AG04450 (cell line): ENCODE measurements at places on chromosomes 6 and 20.

- DNase-seq: no peak
These were observed 562.3 kb upstream of the BTBD3 start for GRCh38 chr20:11355345-11355744.

GRCh38 chr6:169838346-169839028, 87.1 kb downstream of the ERMARD start:
- no peak for DNase-seq

GRCh38 chr20:43238833-43239232, 49.1 kb upstream of the PTPRT start:
- DNase-seq: no peak

DNA sequence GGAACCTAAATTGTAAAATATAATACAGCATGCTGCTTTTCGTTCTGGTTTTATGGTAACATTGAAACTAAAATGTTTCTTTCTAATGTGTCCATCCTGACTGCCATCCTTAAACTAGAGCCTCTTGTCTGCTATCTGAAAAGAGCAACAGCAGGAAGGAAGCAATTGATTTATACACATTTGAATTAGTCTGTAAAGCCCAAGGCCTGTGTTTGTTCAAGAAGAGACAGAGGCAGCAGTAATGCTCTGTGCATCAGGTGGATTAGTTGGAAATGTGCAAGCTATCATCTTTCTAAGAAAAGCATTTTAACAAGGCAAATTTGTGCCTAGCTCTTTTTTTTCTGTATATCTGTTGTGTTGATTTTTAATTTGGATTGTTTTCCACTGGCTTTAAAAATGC, 128.6 kb downstream of the SCAF8 start:
- DNase-seq: no peak

DNA sequence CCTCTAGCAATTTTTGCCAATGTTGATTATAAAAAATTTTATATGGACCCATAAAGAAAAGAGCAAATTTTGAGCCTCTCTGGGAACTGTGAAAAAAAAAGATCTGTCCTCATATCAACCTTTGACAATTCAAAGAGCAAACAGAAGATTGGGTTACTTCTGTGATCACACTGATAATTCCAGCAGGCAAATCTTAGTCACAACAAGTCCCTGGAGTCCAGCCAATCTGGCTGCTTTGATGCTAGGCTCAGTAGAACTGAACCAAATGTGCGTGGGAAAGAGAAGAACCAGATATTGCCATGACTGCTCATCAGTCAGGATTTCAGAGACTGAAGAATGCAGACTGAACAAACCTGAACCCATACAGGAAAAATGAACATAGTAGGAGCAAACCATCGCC, 438.4 kb upstream of the FLRT3 start:
- DNase-seq: no peak

GRCh38 chr20:46354207-46354555, 45.9 kb upstream of the CDH22 start:
- DNase-seq: no peak

DNA sequence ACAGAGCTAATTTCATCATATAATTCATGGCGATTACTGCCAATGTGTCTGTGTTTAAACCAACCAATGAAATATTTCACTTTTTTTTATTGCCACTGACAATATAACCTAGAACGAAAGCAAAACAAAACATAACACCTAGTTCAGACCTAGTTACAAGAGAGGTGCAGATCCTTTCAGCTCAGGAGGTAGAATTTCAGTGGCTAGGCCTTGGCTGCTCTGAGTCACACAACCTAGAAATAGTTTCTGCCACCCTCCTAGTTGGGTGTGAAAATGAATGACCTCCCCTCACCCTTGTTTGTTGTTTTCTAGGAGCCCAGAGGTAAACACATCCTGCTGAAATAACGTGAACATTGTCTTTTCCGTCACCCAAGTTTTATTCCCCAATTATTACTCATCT, 356.3 kb downstream of the HTR1B start:
- DNase-seq: no peak

DNA sequence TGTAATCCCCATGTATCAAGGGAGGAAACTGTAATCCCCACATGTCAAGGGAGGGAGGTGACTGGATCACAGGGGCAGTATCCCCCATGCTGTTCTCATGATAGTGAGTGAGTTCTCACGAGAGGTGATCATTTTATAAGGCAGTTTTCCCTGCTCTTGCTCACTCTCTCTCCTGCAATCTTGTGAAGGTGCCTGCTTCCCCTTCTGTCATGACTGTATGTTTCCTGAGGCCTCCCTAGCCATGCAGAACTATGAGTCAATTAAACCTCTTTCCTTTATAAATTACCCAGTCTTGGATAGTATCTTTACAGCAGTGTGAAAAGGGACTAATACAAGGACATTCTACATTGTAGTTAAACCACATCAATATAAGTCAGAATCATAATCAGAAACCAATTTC, 112.4 kb downstream of the BTBD9 start:
- no peak for DNase-seq

DNA sequence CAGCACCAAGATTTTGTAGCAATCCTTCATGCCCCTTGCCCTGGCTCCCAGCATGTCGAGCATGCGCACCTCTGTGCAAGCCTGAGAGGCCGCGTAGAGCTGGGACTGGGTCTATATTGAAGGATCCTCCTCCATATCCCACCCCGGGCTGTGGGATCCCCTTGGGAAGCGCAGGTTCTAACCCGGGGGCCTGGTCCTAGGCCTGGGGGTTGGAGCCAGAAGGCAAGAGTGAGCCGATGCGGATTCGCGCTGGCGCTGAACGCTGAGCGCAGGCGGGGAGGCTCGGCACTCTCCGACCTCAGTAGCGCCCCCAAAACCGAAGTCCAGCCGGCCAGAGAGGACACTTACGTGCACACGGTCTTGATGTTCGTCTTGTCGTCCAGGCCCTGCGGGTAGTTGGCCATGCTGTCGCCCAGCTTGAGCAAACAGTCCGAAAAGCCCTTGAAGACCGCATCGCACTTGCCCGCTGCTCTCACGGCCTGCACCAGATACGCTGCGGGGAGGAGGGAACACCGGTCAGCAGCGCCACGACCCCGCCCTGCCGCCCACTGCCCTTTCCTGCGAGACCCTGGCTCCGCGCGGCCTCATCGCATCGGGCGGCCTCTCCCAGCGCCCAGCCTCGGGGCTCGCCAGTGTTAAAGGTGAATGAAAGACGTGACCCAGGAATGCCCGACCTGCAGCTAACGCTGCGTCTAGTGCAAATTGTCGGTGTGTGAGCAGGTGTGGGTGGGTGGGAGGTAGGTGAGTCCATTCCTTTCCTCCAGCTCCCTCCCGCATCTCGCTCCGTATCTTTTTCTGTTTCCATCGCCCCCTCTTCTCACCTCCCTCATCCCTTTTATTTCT, 4.5 kb downstream of the NRN1 start:
- no peak for DNase-seq

GRCh38 chr6:2744209-2744771, 6.4 kb downstream of the MYLK4 start:
- DNase-seq: no peak

DNA sequence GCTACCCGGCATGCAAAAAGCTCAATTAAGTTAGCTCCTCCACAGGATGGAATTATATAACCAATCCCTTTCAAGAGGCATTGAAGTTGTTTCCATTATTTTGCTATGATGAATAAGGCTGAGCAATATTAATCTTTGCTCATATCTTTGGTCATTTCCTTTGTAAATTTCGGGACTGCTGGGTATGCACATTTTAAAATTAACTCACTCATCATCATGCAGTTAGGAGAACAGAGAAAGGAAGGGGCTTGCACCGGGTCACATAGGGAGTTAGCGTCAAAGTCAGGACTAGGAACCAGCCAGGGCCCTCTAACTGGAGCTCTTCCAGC, 430 bp upstream of the FAM110A start:
- no peak for DNase-seq

GRCh38 chr20:57374931-57375651, 16.1 kb upstream of the RBM38 start:
- DNase-seq: no peak

GRCh38 chr6:16286151-16286522, 47.8 kb downstream of the GMPR start:
- no peak for DNase-seq

- no peak for DNase-seq
These were observed 400.6 kb downstream of the ESR1 start for GRCh38 chr6:152207915-152208714.

DNA sequence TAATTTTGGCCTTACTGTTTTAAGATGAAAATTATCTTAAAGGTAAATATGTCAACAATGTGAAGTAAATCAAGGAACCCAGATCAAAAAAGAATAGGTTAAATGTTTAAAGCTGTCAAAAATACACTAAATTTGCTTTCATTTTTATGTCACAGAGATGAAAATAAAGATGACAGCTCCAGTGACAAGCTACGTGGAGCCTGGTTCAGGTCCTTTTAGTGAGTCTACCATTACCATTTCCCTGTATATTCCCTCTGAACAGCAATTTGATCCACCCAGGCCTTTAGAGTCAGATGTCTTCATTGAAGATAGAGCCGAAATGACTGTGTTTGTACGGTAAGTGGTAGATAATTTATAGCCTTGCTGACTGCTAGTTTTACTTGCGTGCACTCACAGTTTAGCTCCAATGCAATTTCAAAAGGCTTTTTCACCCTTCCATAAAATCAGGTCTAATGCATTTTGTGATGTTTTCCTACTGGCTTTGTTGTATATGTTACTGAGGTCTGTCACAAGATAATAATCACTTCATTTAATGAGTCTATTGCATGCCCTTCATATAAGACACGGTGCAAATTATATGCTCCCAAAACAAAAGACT, 1.9 kb downstream of the HEBP2 start:
- DNase-seq: no peak

DNA sequence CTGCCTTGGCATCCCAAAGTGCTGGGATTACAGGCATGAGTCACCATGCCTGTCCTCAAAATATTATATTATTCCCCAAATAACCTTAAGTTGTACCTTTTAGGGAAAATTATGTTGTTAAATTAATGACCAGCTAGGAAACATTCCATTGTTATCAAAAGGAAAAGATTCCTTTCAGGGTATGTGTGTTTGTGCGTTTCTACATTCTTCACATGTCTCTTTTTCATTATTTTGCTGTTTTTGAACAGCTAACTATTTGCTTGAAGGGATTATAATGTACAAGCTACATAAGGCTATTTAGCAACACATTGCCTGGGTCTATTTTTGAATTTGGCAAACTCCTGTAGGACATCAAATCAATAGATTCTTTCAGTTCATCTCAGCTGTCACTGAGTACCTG, 57.1 kb downstream of the GJA1 start:
- no peak for DNase-seq

GRCh38 chr6:51271615-51272014, 452.9 kb downstream of the TFAP2B start:
- no peak for DNase-seq

DNA sequence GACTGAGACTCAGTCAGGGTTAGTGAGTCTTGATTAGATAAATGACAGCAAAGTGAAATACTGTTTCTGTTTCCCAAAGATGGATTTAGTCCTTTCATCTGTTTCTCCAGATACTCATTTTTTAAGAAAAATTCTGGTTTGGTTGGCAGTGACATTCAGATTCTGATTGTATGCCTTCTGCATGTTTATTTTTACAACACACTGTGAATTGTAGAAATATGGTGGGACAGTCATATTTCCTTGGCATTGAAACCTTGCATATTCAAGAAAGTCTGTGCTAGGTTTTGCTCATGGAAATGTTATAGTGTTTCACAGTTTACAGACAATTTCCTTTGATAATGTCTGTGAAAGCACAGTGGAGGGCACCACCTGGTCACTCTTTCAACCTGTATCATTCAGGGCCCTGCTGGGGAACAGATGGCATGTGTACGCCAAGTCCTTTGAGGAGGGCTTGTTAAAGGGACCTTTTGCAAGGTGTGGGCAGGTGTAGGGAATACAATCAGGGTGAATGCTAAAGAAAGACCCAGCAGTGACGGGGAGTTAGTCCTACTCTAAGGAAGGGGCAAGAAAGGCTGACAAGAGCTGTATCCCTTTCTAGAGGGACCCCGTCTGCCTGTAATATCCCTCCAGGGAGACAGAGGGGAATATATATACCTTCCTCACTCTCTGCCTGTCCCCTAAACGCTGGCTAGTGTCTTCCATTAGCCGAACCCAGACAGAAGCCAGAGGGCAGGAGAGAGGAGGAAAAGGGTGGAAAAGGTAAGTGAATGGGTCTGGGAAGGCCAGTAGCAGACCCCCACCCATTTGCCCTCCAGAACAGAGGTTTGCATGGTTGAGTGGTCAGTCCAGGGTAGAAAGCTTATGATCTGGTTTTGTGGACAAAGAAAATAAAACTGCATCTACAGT, 10.2 kb downstream of the PLCB4 start:
- DNase-seq: no peak

DNA sequence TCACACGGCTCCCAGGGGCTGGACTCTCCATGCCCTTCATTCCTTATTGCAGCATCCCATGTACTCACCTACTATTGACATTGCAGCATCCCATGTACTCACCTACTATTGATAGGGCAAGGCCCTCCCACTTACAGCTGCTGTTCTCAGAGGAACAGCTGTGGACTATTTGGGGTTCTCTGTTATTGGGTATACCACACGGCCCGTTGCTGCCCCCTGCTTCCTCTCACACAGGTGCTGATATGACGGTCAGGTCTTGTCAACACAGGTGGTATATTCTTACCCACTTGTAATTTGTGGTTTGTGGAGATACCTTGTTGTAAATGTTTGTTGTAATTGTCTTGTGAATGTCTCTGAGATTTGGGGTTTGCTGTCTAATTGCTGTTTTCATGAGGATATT, 18.8 kb downstream of the ALDH5A1 start:
- DNase-seq: no peak

DNA sequence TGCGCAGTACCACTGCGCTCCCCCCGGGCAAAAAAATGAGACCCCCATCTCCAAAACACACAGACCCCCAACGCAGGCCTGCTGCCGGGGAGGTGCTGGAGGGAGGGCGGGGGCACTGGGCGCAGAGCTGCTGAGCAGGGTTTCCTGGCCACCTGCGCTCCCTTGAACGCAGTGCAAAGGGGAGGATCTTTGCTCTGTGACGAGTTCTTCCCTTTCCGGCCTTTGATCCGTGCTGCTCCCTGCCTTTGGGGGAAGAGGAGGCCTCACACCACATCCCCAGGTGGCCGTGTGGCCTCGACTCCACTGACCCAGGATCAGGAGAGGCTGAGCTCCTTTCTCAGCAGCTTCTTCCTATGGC, 8.9 kb upstream of the COL20A1 start:
- no peak for DNase-seq

DNA sequence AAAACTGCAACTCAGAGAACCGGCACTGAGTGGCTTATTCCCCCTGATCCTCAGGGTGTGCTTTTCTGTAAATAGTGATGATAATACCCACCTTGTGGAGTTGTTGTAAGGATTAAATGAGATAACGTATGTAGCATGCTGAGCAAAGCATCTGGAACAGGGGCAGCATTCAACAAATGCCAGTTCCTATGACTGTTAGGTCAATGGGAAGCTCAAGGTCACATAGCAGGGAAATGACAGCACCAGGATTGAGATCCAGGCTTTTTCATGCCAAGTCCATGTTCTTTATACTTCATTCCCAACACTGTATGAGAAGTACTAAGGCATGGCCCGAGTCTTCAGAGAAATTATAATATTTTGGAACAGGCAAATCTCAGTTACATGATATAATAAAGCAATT, 5.1 kb downstream of the RCAN2 start:
- no peak for DNase-seq
